NT2/D1 (cell line): ENCODE measurements at places on chromosomes 3 and 15.

GRCh38 chr15:90757461-90757860 lies 40.3 kb downstream of the BLM start:
- DNase-seq = no peak

GRCh38 chr3:24850245-24850644 lies 355.6 kb upstream of the THRB start:
- no peak for DNase-seq

- no peak for DNase-seq
Observed at GRCh38 chr15:89307046-89307587, 27.5 kb downstream of the POLG start.

- DNase-seq = no peak
Observed at GRCh38 chr3:186719945-186720739, 3.0 kb downstream of the KNG1 start.

DNA sequence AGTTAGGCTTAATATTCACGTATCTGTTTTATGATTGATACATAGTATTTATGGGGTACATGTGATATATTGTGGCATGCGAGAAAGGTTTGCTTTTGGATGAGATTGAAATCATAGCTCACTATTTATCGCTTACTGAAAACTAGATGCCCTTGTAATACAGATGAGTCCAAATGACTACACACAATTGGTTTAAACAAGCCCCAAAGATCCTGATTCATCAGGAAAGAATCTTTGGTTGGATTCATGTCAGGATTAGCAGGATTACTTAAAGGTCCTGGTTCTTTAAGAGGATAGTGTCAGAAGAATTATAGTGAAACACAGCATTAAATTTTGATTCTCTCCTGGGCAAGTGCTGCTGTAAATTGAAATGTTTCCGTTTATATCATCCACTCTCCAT lies 18.6 kb upstream of the AADAC start:
- no peak for DNase-seq

DNA sequence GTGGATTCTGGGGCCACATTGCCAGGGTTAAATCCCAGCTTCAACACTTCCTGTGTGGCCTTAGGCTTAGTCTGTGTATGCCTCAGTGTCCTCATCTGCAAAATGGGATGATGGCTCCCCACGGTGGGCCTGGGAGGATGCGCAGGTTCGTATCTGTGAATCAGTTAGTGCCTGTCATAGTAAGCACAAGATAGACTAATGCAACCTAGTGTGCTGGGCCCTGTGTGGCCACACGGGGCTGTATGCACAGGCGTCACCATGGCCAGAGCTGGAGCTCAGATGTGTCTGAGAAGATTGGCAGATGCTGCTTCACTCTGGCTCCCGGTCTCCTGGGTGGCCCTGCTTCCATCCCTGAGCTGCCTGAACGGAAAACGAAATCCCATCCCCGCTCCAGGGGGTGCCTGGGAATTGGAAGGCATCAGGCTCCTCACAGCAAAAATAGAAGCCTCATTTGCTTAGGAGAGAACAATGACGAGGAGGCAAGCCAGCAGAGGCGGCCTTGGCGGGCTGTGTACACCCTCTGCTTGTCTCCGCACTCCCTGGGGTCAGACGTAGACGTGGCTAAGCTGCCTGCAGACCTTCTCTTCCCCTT lies 103.6 kb downstream of the APBA2 start:
- DNase-seq = no peak

- DNase-seq = no peak
Observed at GRCh38 chr3:162141272-162141791, 644.7 kb downstream of the OTOL1 start.

GRCh38 chr15:89326316-89326715 lies 8.3 kb downstream of the POLG start:
- no peak for DNase-seq

GRCh38 chr3:10485806-10486205 lies 19.6 kb downstream of the ATP2B2 start:
- DNase-seq = no peak

GRCh38 chr3:33826206-33826605 lies 27.8 kb downstream of the PDCD6IP start:
- no peak for DNase-seq

- DNase-seq = no peak
Observed at GRCh38 chr15:39167164-39168058, 413.5 kb upstream of the THBS1 start.

DNA sequence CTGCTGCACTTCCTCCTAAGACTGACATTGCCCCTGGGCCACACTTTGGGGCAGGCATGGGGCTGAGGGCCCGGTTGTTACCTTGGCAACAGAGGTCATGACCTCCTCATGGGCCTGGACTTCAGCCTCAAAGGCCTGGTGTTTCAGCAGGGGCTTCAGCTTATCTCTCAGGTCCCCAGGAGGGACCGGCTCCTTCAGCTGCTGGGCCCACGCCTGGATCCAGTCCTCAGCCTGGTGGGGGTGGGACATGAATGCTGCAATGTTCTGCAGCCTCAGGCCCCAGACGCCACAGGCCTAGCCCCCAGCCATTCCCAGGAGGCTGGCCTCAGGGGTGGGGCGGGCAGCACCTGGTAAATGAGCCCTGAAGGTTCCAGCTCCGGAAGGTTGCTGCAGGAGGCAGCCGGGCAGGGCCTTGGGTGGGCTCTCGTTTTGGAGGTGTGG lies 27.6 kb downstream of the SPTBN5 start:
- no peak for DNase-seq

GRCh38 chr3:17607905-17608304 lies 134.5 kb downstream of the TBC1D5 start:
- no peak for DNase-seq

DNA sequence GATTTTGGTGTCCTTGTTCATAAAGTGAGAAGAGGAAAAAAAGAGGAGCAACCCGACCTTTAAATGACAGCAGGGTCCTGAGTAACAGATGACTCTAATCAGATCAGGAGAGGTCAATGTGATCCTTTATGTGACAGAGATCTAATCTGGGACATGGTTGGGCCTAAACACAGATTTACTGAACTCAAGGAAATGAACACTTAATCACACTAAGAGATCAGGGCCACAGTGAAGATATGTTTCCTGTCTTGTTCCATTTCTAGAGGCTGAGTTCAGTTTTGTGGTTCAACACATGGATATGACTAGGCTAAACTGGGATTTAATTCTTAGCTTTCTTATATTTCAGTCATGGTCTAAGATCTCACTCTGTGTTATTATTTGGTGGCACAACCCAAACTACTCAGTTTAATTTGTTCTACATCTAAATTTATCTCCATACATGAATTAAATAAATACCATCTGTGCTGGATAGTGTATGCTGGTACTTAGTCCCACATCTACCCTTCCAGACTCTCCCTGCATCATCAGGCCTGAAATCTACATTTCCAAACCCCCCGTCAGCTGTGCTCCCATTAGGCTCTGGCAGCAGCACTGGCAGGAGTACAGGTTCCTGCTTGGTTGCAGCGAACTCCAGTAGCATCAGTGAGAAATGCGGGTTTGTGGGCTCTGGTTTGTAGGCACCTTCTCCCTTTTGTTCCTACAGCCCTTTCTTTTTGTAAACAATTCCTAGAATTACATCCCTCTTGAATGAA lies 22.6 kb downstream of the SFMBT1 start:
- no peak for DNase-seq

- no peak for DNase-seq
Observed at GRCh38 chr3:142912402-142913172, 23.7 kb upstream of the PCOLCE2 start.

DNA sequence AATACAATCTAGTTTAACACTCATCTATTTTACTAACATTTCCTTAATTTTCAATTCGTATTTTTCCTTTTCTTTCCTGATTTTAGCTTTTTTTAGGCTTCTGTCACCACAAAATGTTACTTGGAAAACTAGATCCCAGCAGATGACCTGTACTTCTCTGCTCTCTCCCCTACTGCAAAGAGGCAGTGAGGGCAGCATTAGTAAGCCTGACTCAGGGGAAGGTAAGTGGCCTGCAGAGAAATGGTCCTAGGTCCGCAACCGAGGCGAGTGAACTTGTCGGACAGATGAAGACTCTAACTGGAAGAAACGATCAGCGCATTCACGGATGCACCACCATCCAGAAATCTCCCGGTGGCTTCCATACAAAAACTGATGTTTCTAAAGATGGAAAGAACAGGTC lies 20.4 kb downstream of the TMEM43 start:
- DNase-seq = no peak

GRCh38 chr3:157384491-157384890 lies 52.2 kb upstream of the PTX3 start:
- no peak for DNase-seq

DNA sequence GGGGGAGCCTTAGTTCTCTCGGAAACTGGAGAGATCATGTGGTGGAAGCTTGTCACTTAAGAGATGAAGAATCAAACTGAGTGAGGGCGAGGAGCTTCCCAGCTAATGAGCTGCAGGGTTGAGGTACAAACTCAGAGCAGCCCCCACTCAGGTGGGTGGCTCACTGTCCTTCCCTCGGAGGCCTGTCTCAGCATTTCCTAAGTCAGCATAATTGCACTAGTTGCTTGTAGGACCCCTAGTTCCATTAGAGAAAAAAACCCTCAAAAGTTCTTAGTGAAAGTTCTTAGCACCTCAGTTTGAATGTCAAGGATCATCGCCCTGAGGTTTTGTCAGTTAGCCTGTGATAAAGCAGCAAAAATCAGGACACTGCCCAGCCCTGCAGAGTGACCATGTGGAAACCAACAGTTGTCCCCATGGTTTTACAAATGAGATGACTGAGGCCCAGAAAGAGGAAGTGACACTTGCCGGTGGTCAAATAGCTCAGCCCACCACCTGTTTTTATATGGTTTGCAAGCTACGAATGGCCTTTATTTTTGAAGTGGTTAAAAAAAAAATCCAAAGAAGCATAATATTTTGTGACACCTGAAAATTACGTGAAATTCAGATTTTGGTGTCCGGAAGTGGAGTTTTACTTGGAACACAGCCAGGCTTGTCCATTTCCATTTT lies 11.9 kb downstream of the SMAD6 start:
- no peak for DNase-seq

DNA sequence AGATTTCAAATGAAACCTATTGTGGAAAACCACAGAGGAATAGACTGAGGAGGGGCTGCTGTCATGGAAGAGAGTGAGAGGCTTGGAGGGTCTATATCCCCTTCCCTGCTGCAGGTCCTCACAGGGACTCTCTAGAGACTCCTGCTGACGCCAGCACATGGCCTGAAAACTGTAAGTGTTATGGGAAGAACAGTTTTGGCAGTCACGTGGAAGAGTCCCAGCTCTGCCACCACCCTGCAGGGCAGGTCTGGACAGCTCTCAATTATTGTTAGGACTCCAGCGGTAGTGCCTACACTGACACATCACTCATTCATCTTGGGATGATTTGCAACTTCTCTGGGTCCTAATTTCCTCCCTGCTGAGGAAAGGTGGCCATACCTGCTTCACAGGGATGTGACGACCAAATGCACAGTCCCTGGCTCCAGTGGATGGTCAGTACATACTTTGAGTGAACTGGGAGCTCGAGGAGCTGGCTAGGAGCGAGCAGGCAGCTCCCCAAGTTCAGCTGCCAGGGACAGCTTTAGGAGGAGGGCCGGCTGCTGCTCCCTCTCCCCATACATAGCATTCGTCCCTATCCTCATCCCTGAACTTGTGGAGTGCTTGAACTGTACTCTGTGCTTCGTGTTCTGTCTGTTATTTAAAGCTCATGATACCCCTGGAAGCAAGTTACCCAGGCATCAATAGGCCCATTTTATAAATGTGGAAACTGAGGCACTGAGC lies 49.2 kb downstream of the CTXND1 start:
- DNase-seq = no peak

DNA sequence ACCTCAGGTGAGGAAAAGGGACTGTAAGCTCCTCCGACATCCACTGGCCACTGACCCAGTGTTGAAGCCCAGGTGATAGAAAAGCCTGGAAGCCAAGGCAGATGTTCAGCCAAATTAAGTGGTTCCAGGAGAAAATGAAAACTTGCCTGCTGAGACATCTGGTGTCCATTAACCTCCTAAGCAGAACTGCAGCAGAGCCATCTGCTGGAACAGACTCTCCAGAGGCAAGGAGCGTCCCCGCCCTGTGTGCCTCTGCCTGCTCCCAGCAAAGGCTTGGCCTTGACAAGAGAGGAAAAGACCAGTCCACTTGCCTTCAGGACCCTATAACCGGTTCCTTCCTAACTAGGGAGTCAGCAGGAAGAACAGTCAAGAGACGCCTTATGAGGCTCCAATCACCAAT lies 48.2 kb downstream of the SRGAP3 start:
- DNase-seq = no peak

- no peak for DNase-seq
Observed at GRCh38 chr3:15903164-15903563, 105.4 kb upstream of the ANKRD28 start.

DNA sequence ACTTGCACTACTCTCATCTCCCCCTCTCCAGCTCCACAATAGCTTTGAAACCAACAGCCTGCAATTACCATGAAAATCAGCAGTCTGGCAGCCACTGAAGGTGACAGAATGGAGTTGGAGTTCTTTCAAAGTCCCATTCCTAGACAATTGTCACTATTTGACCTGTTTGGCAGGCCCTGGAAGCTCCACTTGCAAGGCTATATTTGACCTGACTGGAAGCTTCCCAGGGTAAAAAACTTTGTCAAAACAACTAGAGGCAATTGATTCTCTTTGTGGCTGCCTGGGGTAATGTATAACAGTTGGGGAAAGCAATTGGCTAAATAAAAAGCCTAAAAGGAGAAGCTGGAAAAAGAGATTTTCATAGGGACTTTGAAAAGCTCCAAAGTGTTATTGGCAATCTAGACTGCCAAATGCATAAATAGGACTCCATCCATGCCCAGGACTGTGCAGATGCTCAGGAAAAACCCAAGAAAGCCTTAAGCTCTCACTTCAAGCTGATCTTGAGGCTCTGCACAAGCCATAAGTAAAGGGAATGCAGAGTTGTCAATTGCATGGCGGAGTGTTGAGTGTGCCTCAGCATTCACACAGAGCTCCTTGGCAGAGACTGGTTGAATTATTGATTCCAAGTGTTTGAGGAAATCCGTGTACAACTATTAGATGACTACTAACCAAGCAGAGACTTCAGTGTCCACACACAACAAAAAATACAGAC lies 18.3 kb downstream of the GREM1 start:
- DNase-seq = no peak

DNA sequence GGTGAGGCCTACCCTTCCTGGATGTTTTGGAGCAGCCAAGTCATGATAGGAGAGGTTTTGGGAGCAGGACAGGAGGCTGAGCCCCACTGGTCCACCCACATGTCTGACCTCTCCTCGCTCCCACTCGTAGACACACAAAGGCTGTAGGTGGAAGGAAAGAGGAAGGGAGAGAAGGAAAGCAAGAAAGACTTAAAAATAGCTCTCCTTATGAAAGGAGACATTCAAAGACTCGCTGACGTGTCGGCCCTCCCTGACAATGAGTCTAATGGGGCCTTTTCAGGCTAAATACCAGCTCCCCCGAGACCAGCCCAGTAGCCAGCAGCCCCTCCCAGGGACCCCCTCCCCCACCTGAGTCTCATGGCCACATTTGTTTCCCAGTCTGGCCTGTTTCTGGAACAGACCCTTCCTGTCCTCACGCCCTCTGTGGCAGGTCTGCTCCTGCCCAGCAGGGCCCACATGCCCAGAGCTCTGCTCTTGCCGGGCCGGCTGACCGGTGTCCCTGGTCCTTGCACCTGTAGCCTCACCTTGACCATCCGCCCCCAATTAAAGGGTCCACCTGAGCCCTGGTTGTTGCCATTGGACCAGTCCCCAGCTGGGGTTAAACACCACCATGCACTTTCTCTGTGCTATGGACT lies 49.3 kb downstream of the FGD5 start:
- no peak for DNase-seq
